ENCODE measurements at places on chromosomes 16 and 17. TPM values are rescaled to one million over a fixed set of nuclear protein-coding genes. Genes with fewer than 3 reads are reported as not detected.
A peak's percentile ranks its signal among the peaks of the same experiment; 100 is the strongest.

DNAAF8 gene
- 0.23 TPM for total RNA-seq

SULT1A2 gene
- 1.8 TPM for total RNA-seq

DYNLRB2 gene
- total RNA-seq = not detected

ATF7IP2 gene
- 68.7 TPM for total RNA-seq

BCL6B gene
- total RNA-seq = 0.53 TPM

SPNS3 gene
- 0.17 TPM for total RNA-seq

ANKRD40CL gene
- total RNA-seq = 3.3 TPM

PIK3R6 gene
- 0.10 TPM for total RNA-seq

GRCh38 chr16:89711601-89712273, 9.0 kb downstream of the VPS9D1 start:
- DNase-seq = peak; percentile 70

GRCh38 chr16:75272097-75272551, 20.7 kb upstream of the BCAR1 start:
- DNase-seq = no peak

DNA sequence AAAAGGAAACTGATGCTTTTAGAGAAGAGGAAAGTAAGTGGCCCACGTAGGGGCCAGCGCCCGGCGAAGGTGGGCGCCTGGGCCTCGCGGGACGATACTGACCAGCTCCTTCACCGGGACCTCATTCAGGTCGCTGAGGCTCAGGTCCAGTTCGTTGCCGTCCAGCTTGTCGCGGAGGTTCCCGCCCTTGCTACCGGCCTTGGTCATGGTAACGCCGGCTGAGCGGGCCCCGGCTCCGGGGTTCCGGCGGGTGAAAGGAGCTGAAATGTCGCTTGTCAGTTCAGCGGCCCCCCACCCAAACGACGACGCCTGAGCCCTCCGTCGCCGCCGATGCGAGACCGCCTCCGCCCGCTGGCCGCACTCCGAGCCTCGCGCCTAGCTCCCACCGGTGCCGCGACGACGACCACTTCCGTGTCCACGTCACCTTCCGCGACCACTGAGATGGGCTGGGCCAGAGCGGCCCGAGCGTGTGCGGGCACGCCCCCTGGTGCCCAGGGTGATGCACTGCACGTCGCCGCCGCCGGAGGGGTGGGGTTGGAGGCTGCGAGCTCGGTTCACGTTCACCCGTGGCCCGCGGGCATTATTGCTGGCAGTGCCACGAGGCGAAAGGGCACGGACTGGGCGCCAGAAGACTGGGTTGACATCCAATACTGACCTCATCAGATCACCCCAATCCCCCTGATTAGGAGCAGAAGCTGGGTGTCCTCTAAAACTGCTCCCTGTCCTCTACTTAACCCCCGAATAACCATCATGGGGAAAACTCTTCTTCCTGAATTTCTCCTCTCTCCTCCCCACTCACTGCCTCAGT, at the start of gene LRRC59:
TSS of gene LRRC59 (minus strand) at position 413 of the 808 bp plus-strand sequence. CDS start at position 207, 206 bp downstream.
- DNase-seq = peak; percentile 90

GRCh38 chr16:88208112-88208511, 174.6 kb upstream of the ZNF469 start:
- DNase-seq = no peak

DNA sequence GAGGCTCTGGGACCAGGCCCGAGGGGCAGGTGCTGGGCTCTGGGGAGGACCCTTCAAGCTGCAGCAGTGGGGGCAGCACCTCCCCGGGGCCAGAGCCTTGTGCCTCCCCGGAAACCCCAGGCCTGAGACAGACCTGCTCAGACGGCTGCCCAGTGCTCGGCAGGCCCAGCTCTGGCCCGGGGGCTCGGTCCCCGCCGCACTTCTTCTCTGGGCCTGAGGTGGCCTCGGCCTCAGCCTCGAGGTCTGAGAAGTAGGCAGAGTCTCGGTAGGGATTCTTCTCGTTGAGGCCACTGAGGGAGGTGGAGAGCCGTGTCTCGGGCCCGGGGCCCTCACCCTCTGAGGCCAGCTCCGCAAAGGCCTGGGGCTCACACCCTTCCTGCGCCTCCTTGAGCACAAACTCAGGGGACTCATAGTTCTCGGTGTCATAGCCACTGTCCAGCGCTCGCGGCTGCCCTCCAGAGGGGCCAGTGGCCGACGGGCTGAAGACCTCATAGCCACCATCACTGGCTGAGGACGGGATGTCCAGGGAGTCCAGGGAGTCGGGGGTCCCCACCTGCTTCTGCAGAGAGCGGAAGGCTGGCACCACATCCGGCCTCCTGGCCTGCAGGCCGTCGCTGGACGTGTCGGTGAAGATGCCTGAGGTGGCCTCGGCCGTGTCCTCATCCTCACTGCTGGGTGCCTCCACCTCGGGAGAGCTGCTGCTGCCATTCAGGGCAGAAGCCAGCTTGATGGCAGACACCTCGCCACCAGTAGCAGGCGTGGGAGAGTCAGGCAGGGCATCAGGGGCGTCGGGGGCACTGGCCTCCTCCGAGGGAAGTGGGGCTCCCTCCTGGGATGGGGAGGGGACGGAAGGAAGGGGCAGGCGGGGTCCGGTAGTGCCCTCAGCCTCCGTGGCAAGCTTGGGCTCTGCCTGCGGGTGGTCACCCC, 44.3 kb upstream of the PVALEF start:
- no peak for DNase-seq

DNA sequence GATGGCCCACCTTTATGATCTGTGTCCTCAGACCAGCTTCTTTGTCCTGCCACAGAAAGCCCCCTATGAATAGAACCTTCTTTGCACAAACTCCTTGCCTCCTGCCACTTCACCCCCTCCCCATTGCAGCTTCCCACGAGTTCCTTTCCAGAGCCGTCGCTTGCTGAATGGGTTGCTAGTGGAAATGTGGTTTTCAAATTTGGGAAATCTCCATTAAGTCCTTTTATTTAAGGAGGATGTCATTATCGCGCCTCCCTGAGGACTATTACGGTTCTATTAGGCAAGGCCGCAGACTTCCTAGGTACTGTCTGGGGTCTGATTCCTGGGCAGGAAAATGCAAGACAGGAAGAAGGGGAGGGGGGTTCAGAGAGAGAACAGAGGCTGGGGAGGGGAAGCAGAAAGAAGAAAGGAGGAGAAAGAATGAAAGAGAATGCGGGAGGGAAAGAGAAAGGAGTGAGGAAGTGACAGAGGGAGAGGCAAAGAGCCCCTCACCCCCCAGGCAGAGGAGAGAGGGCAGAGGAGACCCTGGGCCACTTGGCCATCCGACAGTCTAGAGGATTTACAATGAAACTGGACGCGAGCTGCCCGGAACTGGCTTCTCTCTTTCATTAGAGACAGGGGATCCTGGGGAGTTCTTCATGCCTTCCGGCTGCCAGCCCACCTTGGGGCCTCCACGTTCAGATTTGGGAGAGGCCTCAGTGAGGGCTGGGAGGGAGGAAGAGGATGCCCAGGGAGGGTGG, 31.7 kb upstream of the ETV4 start:
- DNase-seq = no peak

GRCh38 chr17:49994085-49995054, 654 bp downstream of the DLX3 start:
- peak; percentile 28 for DNase-seq

DNA sequence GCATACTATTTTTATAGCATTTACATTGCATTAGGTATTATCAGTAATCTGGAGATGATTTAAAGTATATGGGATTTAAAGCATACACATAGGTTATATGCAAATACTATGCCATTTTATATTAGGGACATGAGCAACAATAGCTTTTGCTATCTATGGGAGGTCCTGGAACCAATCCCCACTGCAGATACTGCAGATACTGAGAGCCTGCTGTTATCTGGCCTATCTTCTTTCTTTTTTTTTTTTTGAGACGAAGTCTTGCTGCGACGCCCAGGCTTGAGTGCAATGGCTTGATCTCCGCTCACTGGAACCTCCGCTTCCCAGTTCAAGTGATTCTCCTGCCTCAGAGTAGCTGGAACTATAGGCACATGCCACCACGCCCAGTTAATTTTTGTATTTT, 37.4 kb downstream of the STH start:
- DNase-seq = no peak

- DNase-seq = peak; percentile 92
These were observed 13.8 kb downstream of the CORO7 start for GRCh38 chr16:4402439-4403132.

GRCh38 chr17:47981462-47981861, 10.5 kb downstream of the CDK5RAP3 start:
- DNase-seq = no peak

DNA sequence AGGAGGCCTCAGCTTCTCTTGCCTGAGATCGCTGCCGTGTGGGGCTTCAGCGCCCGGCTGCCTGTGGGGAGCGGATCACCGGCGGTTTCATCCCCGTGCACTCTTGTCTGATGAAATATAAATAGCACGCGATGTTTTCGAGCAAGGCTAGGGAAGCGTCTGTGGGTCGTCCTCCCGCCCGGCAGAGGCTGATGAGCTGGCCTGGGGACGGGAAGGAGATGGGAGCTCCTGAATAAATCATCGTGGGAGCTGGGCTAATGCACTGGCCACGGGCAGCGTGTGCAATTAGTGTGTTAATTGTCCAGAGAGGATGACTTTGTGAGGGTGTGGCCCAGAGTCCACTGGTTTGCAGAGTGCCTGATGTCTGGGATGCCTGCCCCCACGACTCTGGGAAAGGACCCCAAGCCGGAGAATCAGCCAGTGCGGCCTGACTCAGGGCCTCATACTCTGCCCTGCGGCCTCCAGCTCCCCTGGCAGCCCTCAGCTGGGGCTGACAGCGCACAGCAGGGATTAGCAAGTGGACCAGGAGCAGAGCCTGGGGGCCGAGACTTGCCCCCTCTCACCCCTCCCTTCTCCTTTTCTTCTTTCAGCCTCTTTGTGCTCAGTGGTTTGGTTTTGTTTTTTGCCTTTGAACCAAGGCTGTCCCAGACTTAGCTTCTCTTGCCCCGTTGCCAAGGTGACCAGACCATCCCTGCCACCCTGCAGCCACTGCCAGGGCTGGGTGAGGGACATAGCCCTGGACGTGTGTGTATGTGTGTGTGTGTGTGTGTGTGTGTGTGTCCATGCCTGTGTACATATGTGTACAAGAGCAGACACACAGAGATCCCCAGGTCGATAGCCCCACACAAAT, 21.4 kb downstream of the KCNJ12 start:
- peak; percentile 32 for DNase-seq

GRCh38 chr16:53714205-53715022, 10.5 kb downstream of the FTO start:
- no peak for DNase-seq

DNA sequence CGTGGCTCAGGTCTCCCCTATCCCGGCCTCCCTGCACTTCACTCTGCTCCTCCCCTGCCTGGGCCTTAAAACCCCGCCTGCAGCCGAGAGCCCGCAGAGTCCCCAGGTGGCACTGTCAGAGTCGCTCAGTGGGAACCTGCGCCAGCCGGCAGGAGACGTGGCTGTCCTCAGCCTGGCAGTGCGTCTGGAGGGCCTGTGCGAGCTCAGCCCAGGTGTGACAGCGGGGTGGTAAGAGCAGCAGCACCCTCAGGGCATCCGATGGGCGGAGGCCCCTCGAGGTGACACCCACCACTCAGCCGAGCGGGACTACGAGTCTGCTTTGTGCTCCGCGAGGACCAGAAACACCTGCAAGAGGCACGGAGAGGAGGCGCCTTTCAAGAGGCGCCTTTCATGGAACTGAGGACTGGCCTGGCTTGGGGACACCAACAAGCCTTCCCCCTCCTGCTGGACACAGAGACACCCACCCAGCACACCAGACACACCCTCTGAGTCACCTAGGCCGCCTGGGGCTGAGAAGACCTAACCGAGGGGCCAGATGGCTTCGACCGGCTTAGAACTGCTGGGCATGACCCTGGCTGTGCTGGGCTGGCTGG, at the start of gene CLDN9:
TSS of gene CLDN9 (plus strand) at position 96 of the 593 bp plus-strand sequence. CDS start at position 536, 440 bp downstream.
- peak; percentile 64 for DNase-seq

GRCh38 chr17:41917679-41918313, 955 bp downstream of the ACLY start:
- peak; percentile 69 for DNase-seq

DNA sequence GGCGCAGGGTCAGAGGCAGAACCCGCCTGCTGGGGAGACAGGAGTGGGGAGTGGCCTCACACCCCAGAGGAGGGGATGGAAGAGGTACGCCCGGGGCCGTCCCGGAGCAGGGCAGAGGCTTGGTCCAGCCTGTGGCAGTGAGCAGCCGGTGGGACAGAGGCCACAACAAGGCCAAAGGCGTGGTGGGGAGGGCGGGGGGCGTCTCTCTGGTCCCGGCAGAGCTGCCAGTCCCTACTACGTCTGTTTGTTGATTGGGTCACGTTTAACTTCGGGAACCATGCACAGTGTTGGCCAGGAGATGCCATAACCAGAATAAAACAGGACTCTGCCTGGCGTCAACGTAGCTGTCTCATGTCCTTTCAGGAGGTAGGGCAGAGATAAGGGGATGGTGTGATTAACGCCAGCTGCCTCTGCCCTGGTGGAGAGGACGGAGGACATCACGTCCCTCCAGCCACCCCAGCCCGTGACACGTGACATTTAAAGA, 192.8 kb downstream of the BANP start:
- DNase-seq = no peak

DNA sequence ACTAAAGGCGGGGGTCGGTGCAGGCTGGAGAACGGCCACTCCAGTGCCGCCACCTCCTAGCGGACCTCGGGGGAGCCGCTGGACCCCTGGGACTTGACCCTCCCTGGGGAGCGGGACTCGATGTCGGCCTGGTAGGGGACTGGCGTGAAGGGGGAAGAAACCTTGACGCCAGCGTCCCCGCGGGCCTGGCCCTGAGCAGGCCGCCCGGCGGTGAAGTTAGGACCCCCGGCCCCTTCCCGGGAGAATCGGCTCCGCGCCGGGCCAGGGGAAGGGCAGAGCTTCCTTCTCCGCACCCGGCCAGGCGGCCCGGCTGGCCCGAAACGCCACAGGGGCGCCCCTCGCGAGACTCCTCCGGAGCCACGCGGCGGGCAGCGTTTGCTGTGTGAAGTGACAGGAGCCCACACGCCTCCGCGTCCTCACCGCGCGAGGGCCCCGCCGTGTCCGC, 389 bp downstream of the DUS1L start:
- peak; percentile 48 for DNase-seq

DNA sequence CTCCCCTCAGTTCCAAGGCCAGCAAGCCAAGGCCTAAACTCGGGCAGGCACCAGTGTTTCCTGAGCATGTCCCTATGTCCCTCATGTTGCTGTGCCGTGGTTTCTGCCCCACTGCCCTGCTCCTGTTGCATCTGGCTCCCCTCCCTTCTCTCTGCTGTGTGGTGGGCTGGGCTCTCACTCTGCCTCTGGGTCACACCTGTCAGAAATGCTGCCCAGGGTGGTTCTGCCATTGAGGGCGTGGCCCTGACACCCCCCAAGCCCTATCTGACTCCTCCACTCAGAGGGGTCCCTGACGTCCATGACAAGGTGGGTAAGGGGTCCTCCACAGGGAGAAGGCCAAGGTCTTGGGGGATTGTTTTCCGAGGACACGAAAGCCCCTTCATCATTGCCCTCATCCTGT, 9.2 kb upstream of the ITGA3 start:
- no peak for DNase-seq

Measured in hepatocyte (in vitro differentiated cells).